ENCODE measurements at places on chromosomes 1 and 21.

DNA sequence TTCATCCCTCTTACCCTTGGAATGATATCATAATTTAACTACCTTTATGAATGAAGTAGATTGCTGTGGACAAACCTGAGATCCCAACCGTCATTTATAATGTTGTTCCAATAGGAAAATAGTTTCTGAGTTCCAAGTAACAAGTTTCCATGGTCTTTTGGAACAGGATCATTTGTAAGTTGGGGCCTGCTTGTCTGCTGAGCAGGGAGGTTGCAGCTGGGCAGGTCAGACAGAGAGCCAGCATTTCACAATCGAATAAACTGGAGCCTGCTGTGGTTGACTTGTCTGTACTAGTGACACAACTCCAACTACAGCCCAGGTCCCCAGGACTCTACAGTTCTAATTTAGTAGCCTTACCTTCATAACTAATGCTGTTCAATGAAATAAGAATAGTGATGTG lies 18.6 kb upstream of the RALGPS2 start:
- no peak for DNase-seq

DNA sequence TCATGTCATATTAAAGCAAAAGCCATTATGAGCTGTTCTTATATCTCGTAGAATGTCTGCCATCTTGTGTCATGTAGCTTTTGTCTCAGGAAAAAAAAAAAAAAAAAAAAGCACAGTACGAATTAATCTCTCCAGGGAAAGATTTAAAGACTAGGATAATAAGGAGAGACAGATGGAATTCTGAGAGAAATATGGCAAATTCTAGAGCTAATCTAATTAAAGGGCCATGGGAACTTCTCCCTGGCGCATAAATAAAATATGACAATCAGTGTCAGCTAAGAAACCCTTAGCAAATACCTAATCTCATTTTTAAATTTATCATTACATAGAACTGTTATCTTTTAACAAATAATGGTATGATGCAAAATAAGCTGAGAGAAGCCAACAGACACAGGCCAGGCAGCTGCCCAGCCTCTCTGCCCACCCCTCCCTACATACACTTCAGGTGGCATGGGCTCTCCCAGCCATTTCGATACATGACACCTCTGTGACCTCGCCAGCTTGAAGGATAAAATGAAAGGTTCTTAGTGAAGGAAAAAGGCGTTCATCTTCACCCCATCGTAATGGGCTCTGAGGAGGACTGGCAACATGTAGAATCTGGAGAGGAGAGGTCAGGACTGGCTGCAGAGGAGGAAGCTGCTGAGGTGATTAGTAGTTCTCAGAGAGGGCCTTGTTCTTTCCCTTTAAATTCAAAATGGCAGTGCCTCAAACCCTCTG lies 39.8 kb downstream of the DISC1 start:
- DNase-seq = no peak

GRCh38 chr1:22896184-22896583 lies 76.5 kb downstream of the LACTBL1 start:
- no peak for DNase-seq

- no peak for DNase-seq
Measured at GRCh38 chr1:44617703-44618029, 56.6 kb downstream of the TMEM53 start.

GRCh38 chr1:20198918-20199317 lies 12.6 kb upstream of the PLA2G2C start:
- DNase-seq = no peak

- DNase-seq = no peak
Measured at GRCh38 chr1:3945916-3946840, 46.1 kb upstream of the C1orf174 start.

DNA sequence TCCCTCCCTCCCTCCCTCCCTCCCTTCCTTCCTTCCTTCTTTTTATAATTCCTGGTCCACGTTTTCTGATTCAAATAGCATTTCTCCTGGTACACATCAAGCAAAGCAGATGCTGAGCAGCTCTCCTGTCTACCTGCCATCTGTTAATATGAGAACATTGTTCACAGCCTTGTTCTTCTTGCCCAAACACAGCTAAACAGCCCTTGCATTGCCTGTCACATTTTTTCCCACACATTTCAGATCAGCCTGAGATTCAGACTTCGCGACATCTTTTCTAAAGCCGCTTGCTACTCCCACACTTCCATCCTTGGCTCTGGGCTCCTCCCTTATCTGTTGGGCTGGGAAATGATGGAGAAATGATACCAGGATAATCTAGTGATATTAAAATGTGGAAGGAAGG lies 200.5 kb downstream of the PCP4 start:
- no peak for DNase-seq

DNA sequence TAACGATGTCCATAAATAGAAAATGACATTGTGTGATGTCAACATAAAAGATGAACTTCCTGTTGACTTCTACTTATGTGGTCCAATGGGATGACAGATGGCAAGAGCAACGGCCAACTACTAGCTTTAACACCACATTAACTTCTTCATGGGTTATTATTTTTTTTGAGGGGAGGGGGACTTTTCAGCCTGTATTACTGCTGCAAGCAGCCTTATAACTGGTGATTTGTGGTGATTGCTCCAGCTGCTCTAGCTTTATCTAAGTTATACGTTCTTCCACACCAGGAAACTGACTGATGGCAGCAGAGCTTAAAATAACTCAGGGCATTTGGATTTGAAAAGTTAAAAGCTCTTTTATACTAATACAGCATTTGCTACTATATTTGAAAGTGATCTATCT lies 228.8 kb upstream of the B3GALT2 start:
- DNase-seq = no peak

GRCh38 chr1:174818014-174818616 lies 181.6 kb upstream of the CACYBP start:
- no peak for DNase-seq

DNA sequence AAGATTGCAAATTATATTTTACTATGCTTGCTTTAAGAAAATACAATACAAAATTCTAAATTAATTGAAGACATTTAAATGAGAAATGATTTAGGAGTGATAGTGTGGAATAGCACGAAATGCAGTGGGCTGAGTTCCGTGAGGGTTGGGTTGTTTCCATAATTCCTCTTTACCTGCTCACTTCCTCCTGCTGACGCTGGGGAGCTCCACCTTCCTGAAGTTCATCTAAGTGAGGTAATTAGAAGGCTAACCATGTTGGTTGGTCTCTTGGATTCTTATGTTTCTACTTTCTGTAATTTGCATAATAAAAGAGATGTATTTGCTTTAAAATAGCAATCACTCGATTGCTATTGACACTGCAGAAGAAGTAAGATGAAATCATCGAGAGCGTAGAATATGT lies 4.7 kb downstream of the OR14I1 start:
- no peak for DNase-seq

GRCh38 chr1:86154571-86155050 lies 2.0 kb downstream of the COL24A1 start:
- DNase-seq = no peak

GRCh38 chr1:195550071-195550862 lies 1058.0 kb downstream of the KCNT2 start:
- DNase-seq = no peak

GRCh38 chr1:47875831-47876586 lies 121.2 kb downstream of the TRABD2B start:
- DNase-seq = no peak

DNA sequence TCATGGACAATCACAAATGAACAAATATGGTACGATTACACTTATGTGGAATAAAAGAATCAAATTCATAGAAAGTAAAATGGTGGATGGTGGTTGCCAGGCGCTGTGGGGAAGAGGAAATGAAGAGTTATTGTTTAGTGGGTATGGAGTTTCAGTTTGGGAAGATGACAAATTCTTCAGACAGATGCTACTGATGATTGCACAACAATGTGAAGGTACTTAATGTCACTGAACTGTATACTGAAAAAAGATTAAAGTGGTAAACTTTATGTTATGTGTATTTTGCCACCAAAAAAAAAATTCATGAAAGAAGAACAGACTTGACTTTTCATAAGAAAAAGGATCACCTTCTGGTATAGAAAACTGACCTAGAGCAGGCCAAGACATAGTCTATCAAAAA lies 745.6 kb upstream of the CXADR start:
- DNase-seq = no peak

DNA sequence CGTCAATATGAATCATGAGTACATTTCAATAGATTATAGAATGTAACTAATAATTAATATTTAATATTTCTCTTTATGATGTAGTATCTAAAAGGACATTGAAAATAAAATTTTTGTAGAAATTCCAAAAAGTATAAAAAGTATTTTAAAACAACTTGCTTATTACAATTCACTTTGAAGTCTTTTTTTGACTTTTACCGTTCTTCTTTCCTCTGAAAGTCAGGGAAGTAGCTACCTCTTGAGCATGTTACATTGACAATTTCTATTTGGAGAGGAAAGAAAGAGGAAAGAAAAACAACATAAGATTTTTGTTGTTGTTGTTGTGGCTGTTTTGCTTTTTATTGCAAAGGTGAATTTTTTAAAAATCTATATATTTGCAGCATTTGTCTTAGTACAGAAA lies 1.3 kb downstream of the PTPRC start:
- DNase-seq = no peak

DNA sequence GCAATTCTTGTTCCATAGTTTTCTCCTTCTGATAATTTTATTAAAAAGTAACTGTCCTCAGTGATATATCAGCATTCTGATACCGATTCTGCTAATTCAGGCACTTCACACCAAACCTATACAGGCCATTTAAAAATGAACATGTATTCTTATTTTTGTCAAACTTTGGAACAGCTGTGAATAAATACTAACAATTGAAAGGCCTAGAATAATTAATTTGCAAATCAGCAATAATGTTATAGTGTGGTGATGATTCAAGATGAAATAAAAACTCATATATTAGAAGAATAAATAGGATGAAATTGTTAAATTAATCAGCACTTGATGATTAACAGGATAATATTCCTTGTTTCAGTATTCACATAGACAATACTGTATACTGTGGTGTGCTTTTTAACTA lies 9.9 kb downstream of the CDKN2C start:
- DNase-seq = no peak

DNA sequence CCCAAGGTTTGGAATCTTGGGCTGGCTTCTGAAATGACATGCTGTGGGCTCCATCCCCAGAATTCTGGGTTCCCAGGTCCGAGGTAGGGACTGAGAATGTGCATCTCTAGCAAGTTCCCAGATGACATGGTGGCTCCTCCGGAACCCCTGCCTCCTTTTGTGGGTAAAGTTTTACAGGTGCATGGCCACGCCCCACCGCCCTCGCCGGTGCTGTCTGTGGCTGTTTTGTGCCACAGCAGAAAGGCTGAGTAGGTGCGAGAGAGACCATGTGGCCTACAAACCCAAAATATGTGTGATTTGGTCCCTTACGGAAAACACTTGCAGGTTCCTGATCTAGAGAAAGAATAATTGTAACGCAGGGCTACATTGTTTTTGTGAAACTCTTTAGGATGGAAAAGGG lies 30.9 kb downstream of the SKI start:
- no peak for DNase-seq

DNA sequence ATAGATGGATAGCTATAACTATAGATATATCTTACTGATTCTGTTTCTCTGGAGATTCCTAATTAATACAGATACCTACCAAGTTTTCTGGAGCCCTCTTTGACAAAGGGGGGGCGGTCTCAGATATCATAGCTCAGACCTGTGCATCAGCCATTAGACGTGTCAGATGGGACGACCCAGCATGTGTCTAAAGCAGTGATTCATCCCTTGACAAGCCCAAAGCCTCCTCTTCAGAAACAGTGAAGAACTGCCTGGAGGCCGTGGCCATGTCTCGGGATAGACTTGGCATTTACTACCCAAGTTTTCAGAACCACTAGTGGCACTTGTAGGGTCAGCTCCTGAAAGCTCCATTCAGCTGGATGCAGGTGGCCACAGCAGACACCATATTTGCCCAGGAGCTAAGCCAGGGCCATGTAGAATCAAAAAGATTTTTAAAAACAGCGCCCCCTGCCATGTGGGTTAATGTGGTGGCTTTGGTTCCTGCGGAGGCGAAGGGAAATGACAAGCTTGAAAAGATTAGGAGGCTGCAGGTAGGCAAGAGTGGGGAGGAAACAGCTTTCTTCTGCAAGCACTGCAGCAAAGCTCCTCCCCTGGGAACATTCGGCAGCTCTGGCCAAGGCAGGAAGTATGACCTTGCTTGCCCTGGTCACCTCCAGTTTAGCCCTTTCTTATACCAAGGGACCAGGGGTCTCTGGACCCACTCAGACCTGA lies 82.2 kb downstream of the FBXO2 start:
- DNase-seq = no peak

GRCh38 chr1:25137521-25138395 lies 94.5 kb downstream of the SYF2 start:
- no peak for DNase-seq

GRCh38 chr1:4020449-4020848 lies 120.4 kb upstream of the C1orf174 start:
- DNase-seq = no peak

GRCh38 chr21:45555557-45556301 lies 13.5 kb upstream of the SLC19A1 start:
- DNase-seq = no peak

DNA sequence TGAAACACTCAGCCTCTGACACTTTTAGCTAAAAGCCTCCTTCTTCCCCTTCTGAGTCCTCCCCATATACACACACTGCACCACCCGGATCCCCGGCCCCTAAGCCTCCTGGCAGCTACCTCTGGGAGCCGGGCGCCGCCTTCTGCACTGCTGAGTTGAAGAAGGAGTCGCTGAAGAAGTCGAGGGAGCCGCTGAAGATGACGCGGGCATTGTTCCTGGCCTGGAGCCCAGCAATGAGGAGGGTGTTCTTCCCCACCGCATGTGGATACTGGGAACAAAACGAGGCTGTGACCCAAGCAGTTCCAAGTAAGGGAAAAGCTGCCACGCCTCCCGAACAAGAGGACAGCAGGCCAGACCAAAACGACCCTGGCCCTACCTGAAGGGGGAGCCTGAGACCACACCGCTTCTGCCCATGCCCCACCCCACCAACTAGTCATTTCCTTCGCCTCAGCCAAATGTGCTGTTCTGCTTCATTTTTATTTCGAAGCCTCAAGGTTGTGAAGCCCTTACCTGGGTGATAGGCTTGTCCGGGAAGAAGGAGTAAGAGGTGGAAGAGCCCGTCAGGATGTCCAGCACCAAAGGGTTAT lies 7.0 kb downstream of the DDOST start:
- no peak for DNase-seq

DNA sequence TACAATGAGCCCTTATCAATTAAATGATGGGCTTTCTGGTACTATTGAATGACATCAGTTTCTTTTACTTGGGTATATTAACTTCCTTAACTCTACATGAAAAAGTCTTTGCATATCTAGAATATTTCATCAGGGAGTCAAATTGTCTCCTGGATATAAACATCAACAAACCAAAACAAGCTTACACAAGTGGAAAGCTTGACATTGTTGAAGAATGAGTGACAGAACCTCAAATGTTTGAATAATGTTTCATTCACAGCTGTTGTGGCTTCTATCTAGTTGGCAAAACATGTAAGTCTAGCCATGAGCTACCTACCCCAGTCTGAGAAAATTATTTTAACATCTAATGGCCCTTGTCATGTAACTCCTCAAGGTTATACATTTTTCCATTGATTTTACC lies 604.8 kb upstream of the ADAMTS5 start:
- DNase-seq = no peak

DNA sequence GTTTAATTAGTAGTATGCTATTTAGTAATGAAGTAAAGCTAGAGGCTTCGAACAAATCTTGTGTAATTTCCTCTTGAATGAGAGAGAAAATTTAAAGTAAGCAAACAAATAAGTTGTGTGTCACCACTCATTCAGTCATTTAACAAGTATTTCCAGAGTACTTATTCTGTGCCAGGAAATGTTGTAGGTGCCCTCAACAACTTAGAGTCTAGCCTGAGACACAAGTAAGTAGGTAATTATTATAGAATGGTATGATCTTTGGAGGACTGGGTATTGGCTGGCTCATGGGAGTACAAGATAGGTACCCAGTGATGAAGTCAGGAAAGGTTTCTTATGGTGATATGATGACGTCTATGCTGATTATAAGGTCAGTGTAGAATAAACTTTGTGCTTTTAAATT lies 17.4 kb upstream of the METTL18 start:
- no peak for DNase-seq

Data from activated naive CD4-positive, alpha-beta T cell (primary cell).